ENCODE measurements at places on chromosomes 5 and 9. TPM values are rescaled to one million over a fixed set of nuclear protein-coding genes. Genes with fewer than 3 reads are reported as not detected.

SCAI gene
- 14.0 TPM for total RNA-seq

TAS2R1 gene
- total RNA-seq = not detected

CSF2 gene
- total RNA-seq = not detected

FOXB2 gene
- not detected for total RNA-seq

ANAPC2 gene
- 28.0 TPM for total RNA-seq

ARHGEF28 gene
- 26.2 TPM for total RNA-seq

SLC24A2 gene
- total RNA-seq = 0.16 TPM

FAM81B gene
- total RNA-seq = not detected

OR1Q1 gene
- total RNA-seq = 0.81 TPM

DMRT3 gene
- total RNA-seq = not detected

PGM5 gene
- 13.5 TPM for total RNA-seq

VPS13A gene
- total RNA-seq = 50.9 TPM

SLCO6A1 gene
- total RNA-seq = not detected

BARHL1 gene
- not detected for total RNA-seq

WNT8A gene
- not detected for total RNA-seq

PCDHGB3 gene
- 9.6 TPM for total RNA-seq

MAMDC2 gene
- total RNA-seq = 2.8 TPM

HCN1 gene
- not detected for total RNA-seq

IL5 gene
- total RNA-seq = not detected

ATP6V1G1 gene
- 88.2 TPM for total RNA-seq

PWWP2A gene
- 24.3 TPM for total RNA-seq

ADAMTS12 gene
- total RNA-seq = 13.0 TPM

ZNF618 gene
- total RNA-seq = 5.8 TPM

TPPP gene
- total RNA-seq = not detected

SLC22A4 gene
- 3.4 TPM for total RNA-seq

STPG3 gene
- total RNA-seq = not detected

CDHR2 gene
- total RNA-seq = not detected

ZDHHC21 gene
- 11.8 TPM for total RNA-seq

SLC6A7 gene
- not detected for total RNA-seq

C5orf58 gene
- total RNA-seq = not detected

MAMDC4 gene
- total RNA-seq = not detected

LRRC70 gene
- 1.2 TPM for total RNA-seq

HAVCR1 gene
- not detected for total RNA-seq

PCDHGA7 gene
- total RNA-seq = 8.4 TPM

PAEP gene
- not detected for total RNA-seq

BRINP1 gene
- 5.8 TPM for total RNA-seq

PPP6C gene
- 28.0 TPM for total RNA-seq

IRF1 gene
- 17.1 TPM for total RNA-seq

FAM163B gene
- not detected for total RNA-seq

FRRS1L gene
- total RNA-seq = 0.18 TPM

Data from fibroblast of the aortic adventitia (primary cell).